ENCODE measurements at places on chromosomes 2 and 18. TPM values are rescaled to one million over a fixed set of nuclear protein-coding genes. Genes with fewer than 3 reads are reported as not detected.

SEPTIN10 gene
- 56.2 TPM for total RNA-seq

PAX3 gene
- total RNA-seq = not detected

GFPT1 gene
- total RNA-seq = 38.9 TPM

AFTPH gene
- total RNA-seq = 14.0 TPM

CHRNG gene
- total RNA-seq = not detected

DNA sequence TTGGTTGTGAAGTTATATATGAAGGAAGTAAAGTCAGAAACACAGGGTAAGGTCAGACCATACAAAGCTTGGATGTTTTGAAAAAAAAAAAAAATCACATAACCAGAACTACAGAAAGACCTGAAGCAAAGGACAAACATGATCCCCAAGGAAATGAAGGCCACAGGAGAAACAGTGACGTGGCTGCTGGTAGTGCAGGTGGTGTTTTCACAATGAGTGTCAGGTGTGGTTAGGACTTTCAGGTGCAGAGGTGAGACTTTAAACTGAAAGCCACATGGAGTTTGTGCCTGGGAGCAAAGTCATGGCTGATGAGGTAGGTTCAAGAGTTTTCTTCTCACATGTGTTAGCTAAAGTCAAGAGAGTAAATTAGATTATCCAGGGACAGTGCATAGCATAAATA lies 270.7 kb downstream of the PIEZO2 start:
- DNase-seq = no peak

- no peak for DNase-seq
Observed at GRCh38 chr2:105749583-105750400, 5.1 kb downstream of the NCK2 start.

- DNase-seq = no peak
Observed at GRCh38 chr18:9433671-9434121, 41.6 kb upstream of the RALBP1 start.

DNA sequence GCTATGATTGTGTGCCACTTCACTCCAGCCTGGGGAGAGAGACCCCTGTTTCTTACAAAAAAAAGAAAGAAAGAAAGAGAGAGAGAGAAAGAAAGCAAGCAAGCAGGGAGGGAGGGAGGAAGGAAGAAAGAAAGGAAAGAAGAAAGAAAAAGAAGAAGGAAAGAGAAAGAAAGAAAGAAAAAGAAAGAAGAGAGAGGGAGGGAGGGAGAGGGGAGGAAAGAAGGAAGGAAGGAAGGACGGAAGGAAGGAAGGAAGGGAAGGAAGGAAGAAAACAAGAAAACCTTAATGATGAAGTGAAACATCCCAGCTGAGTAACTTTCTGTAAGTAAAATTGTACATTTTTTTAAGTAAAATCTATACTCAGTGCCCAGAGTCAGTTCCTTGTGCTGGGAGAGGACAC lies 75.5 kb upstream of the GLS start:
- DNase-seq = no peak

- DNase-seq = peak; percentile 45
Observed at GRCh38 chr2:232888099-232888836, 18.2 kb downstream of the SNORC start.

- DNase-seq = no peak
Observed at GRCh38 chr18:49238433-49239042, 221.9 kb downstream of the DYM start.

GRCh38 chr2:140117386-140117785 lies 1337.2 kb upstream of the NXPH2 start:
- no peak for DNase-seq

- DNase-seq = no peak
Observed at GRCh38 chr2:70304498-70304897, 2.6 kb upstream of the FAM136A start.

- DNase-seq = no peak
Observed at GRCh38 chr18:24868760-24869237, 408.4 kb downstream of the HRH4 start.

DNA sequence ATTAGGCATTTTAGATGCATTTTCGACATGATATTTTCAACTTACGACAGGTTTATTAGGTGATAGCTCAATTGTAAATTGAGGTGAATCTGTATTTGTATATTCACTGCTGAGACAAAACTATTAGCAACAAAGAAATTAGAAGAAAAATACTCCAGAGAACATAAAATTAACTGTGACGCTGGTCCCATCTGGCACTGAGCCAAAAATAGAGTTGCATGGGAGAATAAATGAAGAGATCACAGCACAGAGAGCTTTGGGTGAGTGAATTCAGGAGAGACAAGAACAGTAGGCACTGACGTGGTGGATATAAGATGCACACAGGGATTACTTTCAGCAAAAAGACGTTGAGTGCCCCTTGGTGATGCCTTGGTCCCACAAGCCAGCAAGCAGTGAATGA lies 306.2 kb upstream of the RAB6C start:
- no peak for DNase-seq

GRCh38 chr2:2914252-2914651 lies 463.4 kb downstream of the EIPR1 start:
- no peak for DNase-seq

- no peak for DNase-seq
Observed at GRCh38 chr2:82591718-82592117, 1867.4 kb downstream of the SUCLG1 start.

Data from Right ventricle myocardium inferior (tissue), 1 donor.